ENCODE measurements at places on chromosomes 13 and 19.
A peak's percentile ranks its signal among the peaks of the same experiment; 100 is the strongest.

- no peak for DNase-seq
These were observed 6.5 kb downstream of the PLEKHG2 start for GRCh38 chr19:39419003-39419402.

DNA sequence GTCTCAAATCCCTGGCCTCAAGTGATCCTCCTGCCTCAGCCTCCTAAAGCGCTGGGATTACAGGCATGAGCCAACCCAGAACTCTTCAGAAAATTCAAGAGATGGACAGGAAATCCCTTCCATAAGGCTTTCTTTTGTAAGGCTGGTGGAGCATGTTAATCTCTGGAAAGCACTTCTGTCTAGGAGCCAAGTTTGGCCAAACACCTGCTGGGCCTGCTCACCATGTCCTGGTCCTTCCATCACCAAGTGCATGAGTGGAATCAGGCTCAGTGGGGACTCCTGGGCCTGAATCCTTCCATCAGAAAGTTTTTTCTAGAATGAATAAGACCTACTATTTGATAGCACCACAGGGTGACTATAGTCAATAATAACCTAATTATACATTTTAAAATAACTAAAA lies 148.0 kb downstream of the DCLK1 start:
- no peak for DNase-seq

GRCh38 chr13:111330066-111330610 lies 9.7 kb downstream of the TEX29 start:
- DNase-seq, result no peak

GRCh38 chr19:10583036-10583776 lies 3.9 kb downstream of the AP1M2 start:
- DNase-seq, result no peak

DNA sequence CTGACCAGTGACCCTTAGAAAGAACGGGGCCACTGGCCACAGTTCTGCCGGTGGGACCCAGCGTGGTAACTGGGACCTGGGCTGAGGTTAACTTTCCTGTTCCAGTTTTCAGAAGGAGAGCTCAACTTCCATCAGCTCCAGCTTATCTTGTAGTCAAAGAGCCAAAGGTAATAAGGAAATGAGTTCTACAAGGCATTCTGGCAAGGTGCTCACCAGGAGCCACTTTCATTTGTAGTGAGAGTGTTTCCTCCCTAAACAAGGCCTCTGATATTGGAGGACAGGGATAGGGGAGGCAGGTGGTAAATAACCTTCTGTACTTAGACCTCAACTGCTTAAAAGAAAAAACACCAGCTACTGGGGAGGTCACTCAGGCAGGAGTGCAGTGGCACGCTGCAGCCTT lies 38.1 kb downstream of the PBX4 start:
- DNase-seq, result no peak

DNA sequence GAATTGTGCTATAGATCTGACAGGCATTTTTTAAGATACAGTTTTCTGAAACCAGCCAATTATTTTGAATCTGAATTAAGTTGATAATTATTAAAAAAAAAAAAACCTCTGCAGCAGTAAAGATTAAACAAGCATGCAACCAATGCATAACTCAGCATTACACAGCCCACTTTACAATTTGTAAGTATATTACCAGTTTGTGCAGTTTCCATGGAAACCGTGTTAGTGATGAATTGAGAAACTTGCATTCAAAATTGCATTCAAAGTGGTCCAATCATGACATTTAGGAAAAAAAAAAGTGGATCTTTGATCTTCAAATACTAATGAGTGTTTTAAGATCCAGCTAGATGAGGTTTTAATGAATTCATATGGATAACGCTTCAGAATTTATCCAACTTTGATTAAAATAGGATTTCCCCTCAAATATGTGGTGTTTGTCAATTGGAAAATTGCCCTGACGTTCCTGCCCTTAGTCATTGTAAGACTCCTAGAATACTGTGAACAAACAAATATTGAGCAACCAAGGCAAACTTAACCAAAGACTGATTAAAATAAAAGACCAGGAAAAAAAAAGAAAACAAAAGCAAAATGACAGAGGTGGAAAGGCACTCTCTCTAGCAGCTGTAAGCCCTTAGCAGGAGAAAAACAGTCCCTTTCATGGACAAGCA lies 314.8 kb upstream of the MAB21L1 start:
- no peak for DNase-seq

GRCh38 chr19:48176226-48176625 lies 5.7 kb downstream of the ZSWIM9 start:
- DNase-seq, result no peak

- no peak for DNase-seq
These were observed 4.6 kb upstream of the MISP start for GRCh38 chr19:746208-746819.

- DNase-seq, result no peak
These were observed 8.8 kb upstream of the KLK8 start for GRCh38 chr19:51010066-51010795.

- DNase-seq, result no peak
These were observed 78.8 kb downstream of the FGF14 start for GRCh38 chr13:102323012-102323411.

DNA sequence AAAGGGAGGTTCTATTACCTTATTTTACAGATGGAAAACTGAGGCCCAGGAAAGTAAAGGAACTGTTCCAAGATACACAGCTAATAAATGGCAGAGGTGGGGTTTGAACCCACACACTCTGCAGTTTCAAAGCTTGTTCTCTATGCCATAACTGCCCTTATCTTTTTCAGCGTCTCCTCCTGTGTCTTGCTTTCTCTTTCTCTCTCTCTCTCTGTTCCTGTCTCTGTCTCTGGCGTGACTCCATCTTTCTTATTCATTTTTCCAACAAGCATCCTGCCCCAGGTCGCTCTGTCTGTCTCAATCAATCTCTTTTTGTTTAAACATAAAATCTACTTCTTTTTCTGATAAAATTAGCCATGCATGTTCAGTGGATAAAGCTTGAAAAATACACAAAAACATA lies 3.2 kb upstream of the IFNL4 start:
- no peak for DNase-seq

DNA sequence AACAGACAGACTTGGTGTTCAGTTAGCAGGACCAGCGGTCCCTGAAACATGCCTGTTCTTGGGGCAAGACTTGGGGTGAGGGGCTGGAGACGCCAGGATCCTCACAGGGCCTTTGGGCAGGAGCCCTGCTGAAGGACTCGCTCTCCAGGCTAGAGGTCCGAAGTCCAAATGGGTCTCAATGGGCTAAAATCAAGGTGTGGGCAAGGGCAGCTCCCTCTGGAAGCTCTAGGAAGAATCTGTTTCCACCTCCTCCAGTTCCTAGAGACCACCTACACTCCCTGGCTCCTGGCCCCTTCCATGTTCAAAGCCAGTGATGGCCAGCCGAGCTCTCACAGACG lies 111.3 kb downstream of the TUBA3C start:
- DNase-seq, result no peak

- no peak for DNase-seq
These were observed 31.0 kb upstream of the KATNAL1 start for GRCh38 chr13:30338331-30338851.

GRCh38 chr13:71625694-71626093 lies 241.3 kb downstream of the DACH1 start:
- DNase-seq, result no peak

DNA sequence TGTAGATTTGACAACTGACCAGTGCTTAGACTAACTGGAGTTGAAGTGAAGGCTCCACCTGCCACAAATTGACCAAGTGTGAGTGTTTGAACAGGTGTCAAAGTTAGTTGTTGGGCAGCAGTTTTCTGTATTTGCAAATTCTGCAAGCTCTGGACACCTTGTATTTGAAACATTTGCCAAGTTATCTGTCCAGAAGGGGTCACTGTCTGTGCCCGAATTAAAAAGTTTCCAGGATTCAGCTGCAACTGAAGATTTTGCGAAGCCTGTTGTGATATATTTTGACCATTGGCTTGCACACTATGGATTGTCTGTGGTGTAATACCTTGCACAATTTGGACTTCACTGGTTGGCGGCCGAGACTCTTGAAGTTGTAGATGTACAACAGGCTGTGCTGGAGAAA lies 1690.7 kb downstream of the SLITRK5 start:
- DNase-seq, result peak; percentile 78

DNA sequence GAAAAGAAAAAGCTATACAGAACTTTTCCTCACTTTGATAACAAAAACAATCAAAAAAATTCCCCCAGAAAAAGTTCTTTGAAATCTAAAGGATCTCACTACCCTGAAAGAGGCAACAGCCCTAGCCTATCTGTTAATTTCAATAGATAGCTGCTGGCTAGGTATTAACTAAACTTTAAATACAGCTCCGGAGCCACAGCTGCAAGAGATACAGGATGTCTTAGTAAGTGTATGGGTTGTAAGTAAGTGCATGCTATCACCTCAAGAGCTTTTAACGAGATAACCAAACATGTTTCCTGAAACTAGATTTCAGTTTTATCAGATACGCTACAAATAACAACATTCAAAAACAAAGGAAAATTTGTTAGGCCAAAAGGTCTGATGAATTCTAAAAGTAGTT lies 148.4 kb downstream of the KLF12 start:
- no peak for DNase-seq

DNA sequence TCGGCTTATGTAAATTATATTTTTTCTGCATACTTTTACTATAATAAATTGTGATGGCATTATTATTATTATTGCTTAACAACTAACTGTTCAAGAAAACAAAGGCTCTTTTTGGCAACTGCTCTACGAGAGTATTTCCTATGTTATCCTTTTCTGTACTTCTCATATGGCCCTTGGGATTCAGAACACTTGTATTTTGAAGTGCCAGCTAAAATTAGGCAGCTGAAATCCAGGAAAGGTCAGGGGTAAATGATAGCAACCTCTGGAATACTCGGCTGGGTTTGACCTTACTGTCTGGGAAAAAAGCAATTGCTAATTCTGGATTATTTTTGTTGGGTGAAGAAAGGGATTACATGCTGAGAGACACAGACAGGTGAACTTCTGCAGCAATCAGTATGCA lies 23.9 kb downstream of the EDNRB start:
- DNase-seq, result no peak

GRCh38 chr13:73803997-73804396 lies 330.2 kb downstream of the KLF12 start:
- DNase-seq, result no peak

DNA sequence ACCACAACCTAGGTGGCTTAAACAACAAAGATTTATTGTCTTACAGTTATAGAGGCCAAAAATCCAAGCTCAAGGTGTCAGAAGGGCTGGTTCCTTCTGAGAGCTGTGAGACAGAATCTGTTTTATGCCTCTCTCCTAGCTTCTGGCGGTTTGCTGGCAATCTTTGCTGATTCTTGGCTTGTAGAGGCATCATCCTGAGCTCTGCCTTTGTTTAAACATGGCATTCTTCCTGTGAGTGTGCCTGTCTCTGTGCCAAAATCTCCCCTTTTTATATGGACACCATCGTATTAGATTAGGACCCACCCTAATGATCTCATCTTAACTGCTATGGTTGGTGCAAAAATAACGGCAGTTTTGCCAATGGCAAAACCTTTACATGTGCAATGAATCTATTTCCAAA lies 169.1 kb downstream of the CACNA1A start:
- no peak for DNase-seq

- DNase-seq, result no peak
These were observed 199.9 kb downstream of the DIAPH3 start for GRCh38 chr13:59963827-59964226.

GRCh38 chr13:35764326-35765015 lies 288.0 kb upstream of the MAB21L1 start:
- DNase-seq, result no peak

DNA sequence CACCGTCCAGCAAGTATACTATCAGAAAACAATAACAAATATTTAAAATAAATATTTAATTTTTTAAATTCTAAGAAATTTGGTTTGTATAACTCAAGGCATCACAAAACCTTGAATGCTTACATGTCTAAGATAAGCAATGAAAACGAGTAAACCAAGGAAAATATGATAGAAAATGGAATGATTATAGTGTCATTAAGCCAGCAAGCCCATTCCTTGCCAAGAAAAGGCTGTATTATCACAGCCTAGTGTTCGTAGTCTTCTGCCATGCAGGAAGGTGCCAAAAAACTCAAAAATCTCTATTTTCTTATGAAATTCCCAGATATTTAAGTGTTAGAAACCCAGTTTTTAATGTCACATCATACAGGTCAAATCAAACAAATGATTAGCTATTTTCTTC lies 136.4 kb downstream of the STOML3 start:
- no peak for DNase-seq

GRCh38 chr13:75416327-75417011 lies 65.5 kb downstream of the TBC1D4 start:
- DNase-seq, result no peak

DNA sequence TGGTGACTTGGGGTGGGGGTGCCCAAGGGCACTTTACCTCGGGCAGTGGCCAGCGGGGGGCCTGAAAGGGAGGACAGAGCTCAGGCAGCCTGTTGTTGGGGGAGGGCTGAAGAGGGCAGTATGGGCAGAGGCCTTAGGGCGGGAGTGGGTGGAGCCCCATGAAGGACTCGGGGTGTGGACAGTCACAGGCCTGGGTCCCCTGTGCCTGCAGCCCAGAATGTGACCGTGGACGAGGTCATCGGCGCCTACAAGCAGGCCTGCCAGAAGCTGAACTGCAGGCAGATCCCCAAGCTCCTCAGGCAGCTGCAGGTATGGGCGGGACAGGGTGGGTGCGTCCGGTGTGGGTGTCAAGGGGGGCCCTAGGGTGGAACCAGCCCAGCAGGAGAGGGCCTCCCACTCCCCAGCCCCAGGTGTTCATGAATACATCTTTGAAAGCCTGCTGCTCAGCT lies 22.5 kb downstream of the NKPD1 start:
- DNase-seq, result no peak

DNA sequence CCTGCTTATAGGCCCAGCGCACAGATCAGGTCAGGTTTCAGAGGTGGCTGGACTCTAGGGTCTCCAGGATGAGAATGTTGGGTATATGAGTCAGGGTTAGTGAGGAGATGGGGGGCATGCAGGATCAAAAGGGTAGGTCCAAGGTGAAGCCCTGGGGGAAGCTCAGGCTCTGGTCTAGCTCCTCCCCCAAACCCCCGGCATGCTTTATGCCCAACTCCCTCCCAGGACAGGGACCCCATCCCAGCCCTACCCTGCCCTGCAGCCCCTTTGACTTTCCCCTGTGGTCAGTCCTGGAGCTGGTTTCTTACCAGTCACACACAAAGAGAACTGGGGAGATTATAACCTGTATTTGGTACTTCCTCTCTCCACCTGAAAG lies 9.8 kb upstream of the CEACAM18 start:
- no peak for DNase-seq

- DNase-seq, result no peak
These were observed 26.2 kb upstream of the MRI1 start for GRCh38 chr19:13738073-13738472.

- no peak for DNase-seq
These were observed 144.5 kb upstream of the FNDC3A start for GRCh38 chr13:48831248-48831647.

GRCh38 chr19:413756-414420 lies 4.9 kb upstream of the C2CD4C start:
- peak; percentile 19 for DNase-seq
